Cardiac muscle cell (in vitro differentiated cells and primary cell): ENCODE measurements at places on chromosomes 5 and 9. TPM values are rescaled to one million over a fixed set of nuclear protein-coding genes. Genes with fewer than 3 reads are reported as not detected.
A peak's percentile ranks its signal among the peaks of the same experiment; 100 is the strongest.

CDX1 gene
- not detected in 2 replicates for total RNA-seq

PRUNE2 gene
- 7.4 and 14.4 TPM in 2 replicates for total RNA-seq

SV2C gene
- 0.24 and 0.28 TPM in 2 replicates for total RNA-seq

PIP5KL1 gene
- 0.89 and 1.7 TPM in 2 replicates for total RNA-seq

DNA sequence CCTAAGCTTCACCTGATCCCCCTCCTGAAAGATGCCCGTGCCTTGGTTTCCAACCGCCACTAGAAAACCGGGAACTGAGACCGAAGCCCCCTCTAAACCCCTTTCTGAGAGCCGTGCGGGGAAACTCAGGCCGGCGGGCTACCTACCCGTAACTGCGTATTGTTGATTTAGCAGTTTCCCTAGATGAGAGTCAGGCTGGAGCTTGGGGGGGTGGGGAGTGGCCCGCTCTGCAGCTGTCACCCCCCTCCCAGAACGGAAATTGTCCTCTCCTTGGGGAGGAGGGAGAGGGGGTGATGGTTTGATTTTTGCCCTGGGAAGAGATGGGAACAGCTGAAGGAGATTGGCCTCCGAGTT, 2.5 kb downstream of the CXXC5 start:
- no peaks in the 10 kb centered on the region for H3K27me3 ChIP-seq
- H3K27ac ChIP-seq = peak overlapping the region; percentile 99
- no peaks in the 10 kb centered on the region for H3K36me3 ChIP-seq

- no peaks in the 10 kb centered on the region for H3K36me3 ChIP-seq
- peaks cover 52% of the 10 kb centered on the region for H3K4me1 ChIP-seq
- H3K27ac ChIP-seq = peak overlapping the region; percentile 81
- peak overlapping the region; percentile 91 for H3K4me3 ChIP-seq
- DNase-seq = no peak
- no peaks in the 10 kb centered on the region for H3K27me3 ChIP-seq
Observed at GRCh38 chr5:14145435-14146334, 2.5 kb downstream of the TRIO start.
